ENCODE measurements at places on chromosomes 7 and 10.

DNA sequence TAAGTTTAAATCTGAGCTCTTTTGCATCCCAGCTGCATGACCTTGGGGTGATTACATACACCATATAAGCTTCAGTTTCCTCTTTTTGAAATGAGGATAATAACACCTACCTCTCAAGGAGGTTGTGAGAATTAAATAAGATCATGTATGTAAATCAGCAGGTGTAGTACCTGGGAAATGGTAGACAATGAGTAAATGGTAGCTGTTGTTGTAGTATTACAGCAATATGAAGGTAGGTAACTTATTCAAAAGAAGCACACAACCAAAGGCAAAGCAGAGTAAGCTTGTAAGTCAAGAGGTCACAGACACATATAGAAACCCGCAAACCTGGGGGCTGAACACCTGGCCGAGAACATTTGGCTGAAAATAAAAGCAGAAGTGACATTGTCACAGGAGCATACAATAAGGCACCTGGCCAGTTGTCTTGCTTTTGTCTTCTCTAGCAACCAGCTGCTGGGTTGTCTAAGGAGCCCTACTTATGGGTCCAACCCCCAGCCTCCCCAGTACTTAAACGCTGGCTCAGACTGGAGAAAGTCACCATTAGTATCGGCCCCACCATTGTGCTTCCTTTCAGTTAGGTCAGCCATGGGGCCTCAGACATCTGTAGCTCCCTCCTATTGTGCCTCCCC lies 203.6 kb upstream of the MKLN1 start:
- DNase-seq: no peak

- no peak for DNase-seq
Measured at GRCh38 chr10:118957966-118958365, 71.5 kb upstream of the NANOS1 start.

- peak; percentile 61 for DNase-seq
Measured at GRCh38 chr10:69222157-69223027, 2.3 kb downstream of the HKDC1 start.

- no peak for DNase-seq
Measured at GRCh38 chr7:17311194-17311593, 12.7 kb downstream of the AHR start.

- DNase-seq: no peak
Measured at GRCh38 chr7:45702751-45703150, 128.6 kb downstream of the ADCY1 start.

DNA sequence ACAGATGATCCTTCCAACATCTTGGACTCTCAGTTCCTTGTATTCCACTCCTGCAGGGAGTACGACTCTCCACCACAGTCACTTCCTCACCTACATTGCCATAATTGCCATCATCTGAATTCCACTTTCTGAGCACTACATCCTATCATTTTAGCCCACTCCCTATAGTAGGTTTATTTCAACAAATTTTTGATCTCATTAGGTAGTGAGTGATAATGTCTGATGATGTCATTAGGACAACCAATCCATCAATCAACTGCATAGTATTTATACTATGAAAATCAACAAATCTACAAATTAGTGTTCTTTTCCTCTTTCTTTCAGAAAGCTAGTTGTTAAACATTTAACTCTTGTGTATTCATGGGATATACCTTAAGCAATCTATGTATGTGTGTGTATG lies 13.7 kb upstream of the TRA2A start:
- no peak for DNase-seq

All from NCI-H460 (cell line).